Activated T-cell treated with anti-CD3 and anti-CD28 coated beads, Interleukin-2, amount 50 U/mL, for 72 hours (primary cell): ENCODE measurements at places on chromosomes 3 and 15.
A peak's percentile ranks its signal among the peaks of the same experiment; 100 is the strongest.

DNA sequence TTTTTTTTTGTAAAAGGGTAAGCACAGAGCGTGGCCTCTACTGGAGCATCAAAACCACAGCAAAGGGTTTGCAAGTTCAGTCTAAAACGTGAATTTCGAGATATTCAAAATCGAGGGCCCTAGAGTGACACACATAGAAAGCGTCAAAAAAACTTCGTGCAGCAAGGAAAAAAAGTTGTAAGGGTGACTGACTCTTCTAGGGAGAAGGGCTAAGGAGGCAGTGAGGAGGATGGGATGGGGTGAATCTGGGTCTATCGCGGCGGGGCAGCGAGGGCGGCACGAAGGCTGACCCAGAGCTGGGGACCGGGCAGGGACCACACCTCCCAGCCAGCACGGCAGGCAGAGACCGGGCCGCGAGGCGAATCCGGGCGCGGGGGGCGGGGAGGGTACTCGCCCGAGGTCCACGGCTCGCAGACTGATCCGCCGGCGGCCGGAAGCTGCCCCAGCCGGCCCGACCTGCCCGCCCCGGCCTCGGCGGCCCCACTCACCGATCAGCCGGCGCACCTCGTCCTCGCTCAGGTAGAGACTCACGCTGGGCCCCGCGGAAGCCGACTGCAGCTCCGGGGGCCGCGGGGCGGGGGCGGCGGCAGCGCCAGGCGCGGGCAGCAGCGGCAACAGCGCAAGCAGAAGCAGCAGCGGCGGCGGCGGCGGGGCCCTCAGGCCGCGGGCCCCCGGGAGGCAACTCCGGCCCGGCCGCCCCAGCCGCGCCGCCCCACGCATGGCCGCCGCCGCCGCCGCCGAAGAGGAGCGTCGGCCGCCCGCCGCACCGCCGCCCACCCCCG lies 533 bp downstream of the RYK start:
- DNase-seq: peak; percentile 60

DNA sequence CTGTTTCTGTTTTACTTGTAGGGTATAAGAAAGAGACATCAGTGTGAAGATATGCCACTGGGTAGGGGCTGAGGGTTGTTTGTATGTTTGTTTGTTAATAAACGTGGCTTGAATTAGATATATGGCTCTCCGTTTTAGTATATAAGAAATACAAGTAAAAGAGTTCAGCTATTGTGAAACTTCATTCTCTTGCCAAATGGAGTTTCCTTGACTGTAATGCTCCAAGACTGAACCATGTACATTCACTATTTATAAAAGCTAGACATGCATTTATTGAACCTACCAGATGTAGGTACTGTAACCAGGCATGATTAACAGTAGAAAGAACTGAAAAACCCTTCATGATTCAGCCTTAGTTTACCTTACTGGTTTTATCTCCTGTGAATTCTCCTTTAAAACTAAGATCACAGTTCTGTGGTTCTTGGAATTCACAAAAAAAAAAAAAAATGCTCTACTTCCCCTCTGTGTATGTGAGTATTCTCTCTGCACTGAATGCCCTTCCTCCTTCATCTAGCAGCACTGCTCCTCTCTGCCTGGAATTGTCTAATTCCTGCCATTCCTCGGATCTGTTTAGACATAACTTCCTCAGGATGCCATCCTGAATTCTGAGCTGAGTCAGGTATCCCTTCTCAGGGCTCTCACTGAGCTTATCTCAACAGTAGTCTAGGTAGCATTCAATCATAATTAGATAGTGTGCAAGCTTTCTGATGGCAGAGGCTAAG lies 504.4 kb downstream of the FHIT start:
- DNase-seq: no peak

DNA sequence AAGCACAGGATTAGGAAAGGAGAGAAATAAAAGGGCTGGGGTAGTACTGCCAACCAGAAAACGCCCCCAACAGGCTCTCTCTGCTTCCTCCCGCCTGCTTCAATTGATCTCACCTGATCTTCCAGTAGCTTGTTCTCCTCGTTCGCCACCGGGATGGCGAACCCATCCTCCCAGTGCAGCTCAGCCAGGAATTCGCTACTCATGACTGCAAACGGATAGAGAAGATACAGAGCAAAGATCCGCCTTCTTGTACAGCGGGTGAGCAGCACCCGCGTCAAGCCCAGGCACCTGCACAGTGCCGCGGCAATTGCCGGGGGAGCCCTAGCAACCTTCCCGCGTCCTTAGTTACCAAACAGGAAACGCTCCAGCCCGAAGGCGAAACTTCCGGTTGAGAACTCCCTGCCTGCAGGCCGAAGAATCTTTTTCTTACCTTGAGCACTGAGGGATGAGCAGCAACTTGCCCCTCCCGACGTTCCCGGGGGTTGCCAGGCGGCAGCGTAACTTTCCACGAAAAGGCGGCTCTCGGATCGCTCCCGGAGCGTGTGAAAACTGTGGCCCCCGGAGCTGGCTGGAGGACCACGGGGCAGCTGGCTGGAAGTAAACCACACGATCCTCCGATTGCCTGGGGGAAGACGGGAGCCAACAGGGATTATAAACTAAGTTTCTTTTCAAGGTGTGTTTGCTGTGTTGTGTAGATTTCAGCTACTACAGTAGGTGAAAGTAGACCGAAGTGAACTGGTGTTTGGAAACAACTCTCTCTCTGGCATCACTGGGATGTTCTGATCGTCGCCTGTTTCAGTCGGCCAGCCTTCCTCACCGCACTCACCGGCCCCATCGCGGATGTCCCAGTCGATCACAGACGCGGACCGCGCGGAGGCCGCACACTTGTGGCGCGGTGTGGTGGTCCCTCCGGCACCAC lies at the start of gene CCDC39:
Gene CCDC39, minus strand, starts transcription at position 312 of the 919 bp plus-strand sequence. Its CDS starts 109 bp downstream, at position 203.
- DNase-seq: peak; percentile 67

DNA sequence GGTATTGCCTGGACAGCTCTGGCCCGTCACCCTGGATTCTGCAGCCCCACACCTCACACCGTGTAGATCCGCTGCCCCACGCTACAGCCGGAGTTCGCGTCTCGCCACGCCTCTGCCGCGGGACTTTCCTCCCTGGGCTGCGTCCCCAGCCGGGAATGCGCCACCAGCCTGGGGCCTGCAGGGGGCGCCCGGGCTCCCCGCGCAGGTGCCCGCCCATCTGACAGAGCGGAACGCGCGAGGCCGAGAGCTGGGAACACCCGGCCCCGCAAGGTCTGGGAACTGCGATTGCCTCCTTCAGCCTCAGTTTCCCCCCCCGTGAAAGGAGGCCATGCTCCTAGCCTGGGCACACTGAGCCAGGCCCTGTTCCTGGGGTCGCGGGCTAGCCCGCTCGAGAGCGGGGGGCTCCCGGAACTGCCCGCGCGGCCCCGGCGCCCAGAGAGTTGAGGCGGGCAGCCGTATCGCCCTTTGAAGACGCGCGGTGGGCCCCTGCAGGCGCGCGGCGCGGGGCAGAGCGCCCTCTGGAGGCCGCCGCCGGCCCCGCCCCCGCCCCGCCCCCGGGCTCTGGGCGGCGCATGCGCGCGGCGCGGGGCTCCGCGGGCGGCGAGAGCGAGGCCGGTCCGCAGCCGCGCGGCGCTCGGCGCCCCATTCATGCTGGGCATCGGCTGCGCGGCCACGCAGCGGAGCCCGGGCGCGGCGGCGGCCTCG lies at the start of gene PLXNA1:
Gene PLXNA1, plus strand, starts transcription at position 645 of the 705 bp plus-strand sequence. CDS start 5,479 bp downstream, outside the sequence.
- DNase-seq: peak; percentile 90

- no peak for DNase-seq
Observed at GRCh38 chr15:78988361-78988911, 43.6 kb upstream of the CTSH start.

GRCh38 chr3:124273651-124274050 lies 281.7 kb upstream of the ROPN1 start:
- DNase-seq: no peak

GRCh38 chr3:46535746-46536145 lies 30.4 kb downstream of the LRRC2 start:
- no peak for DNase-seq
